IPS-NIHi11 (cell line): ENCODE measurements at places on chromosomes 11 and 22.
A peak's percentile ranks its signal among the peaks of the same experiment; 100 is the strongest.

GRCh38 chr11:69453151-69453550, 28.3 kb upstream of the LINC01488 start:
- DNase-seq, result no peak

DNA sequence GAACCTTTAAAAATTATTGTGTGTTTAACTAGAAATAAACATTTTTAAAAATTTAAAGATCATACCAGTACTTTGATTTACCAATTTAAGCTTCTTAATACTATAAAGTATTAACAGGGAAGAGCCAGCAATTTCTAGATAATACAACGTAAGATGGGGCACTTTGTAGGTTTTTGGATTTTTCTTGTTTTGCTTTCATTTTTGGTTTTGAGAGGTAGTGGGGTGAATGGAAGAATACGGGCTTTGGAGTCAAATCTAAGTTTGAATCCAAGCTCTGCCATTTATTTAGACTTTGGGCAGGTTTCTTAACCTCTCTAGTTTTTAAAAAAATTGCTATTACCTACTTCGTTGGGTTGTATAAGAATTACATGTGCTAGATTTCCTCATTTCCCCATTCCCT, 44.9 kb downstream of the CSTPP1 start:
- no peak for DNase-seq

- no peak for DNase-seq
Measured at GRCh38 chr11:13784855-13785254, 116.4 kb downstream of the FAR1 start.

DNA sequence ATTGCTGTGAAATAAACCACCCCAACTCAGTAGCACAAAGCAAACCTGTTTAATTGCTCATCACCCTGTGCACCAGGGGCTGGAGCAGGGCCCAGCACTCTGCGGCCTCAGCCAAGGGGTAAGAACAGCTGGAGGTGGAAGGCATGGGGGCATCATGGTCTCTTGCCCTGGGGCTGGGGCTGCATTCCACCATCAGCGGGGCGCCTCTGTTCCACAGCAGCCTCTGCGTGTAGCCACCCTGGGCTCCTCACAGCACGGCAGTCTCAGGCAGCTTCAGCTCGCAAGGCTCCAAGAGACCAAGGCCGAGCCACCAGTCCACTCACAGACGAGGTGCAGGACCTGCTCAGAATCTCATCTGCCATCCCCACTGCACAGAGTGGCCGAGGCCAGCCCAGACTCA, 630.7 kb downstream of the TBC1D22A start:
- DNase-seq, result no peak

- no peak for DNase-seq
Measured at GRCh38 chr11:101863361-101863760, 51.4 kb upstream of the CEP126 start.

GRCh38 chr11:117588166-117588810, 208.7 kb downstream of the DSCAML1 start:
- DNase-seq, result no peak

- no peak for DNase-seq
Measured at GRCh38 chr11:36929401-36929800, 331.4 kb upstream of the RAG2 start.

DNA sequence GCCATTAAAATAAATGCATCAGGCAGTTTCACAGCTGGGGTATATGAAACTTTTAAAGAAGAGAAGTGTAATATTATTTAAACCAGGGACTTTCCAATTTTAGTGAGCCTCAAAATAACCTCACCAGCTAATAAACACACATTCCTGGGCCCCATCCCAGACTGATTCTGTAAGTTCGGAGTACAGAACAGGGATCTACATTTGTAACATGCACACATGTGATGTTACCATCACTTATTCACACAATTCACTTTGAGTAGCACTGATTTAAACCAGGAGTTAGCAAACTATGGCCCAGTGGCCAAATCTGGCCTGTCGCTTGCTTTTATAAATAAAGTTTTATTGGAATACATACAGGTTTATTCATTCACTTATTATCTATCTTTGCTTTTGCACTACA, 62.0 kb downstream of the STK33 start:
- no peak for DNase-seq

- peak; percentile 26 for DNase-seq
Measured at GRCh38 chr11:122159173-122159721, 43.2 kb upstream of the BLID start.

DNA sequence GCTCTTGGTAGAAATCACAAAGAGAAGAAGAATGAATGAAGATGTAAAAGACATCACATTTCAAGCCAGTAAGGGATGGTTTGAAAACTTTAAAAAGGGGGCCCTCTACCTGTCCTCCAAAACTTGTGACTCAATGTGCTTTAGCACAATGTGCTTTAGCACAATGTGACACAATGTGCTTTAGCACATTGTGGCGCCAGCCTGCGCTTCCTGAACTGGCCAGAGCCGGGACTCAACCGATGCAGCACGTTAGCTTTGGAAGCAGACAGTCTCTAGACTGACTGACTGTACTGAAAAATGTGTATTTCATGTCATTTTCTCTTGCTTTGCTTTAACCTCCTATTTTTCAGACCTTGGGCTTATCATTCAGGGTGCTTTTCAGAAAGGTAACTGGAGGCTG, 63.5 kb downstream of the FAM83F start:
- no peak for DNase-seq

DNA sequence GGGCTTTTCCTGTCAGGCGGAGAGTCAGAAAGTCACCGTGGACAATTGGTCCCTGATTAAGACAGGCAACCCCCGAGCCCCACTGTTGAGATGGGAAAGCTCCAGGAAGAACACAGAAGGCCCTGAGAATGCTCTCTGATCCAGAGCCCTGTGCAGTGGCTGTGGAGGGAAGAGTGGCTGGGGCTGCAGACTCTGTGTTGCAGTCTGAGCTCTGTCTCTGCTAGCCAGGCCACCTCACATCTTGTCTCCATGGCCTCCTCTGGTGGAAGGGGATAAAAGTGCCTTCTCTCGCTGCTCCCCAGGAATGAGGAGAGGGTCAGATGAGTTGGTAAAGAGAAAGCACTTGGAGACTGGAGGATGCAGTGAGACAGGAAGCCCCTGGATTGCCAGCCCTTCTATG, 141.2 kb downstream of the CEP164 start:
- DNase-seq, result no peak

GRCh38 chr11:61814958-61815789, 1.6 kb downstream of the FADS1 start:
- peak; percentile 97 for DNase-seq

GRCh38 chr11:96264364-96264763, 78.6 kb downstream of the MAML2 start:
- no peak for DNase-seq

DNA sequence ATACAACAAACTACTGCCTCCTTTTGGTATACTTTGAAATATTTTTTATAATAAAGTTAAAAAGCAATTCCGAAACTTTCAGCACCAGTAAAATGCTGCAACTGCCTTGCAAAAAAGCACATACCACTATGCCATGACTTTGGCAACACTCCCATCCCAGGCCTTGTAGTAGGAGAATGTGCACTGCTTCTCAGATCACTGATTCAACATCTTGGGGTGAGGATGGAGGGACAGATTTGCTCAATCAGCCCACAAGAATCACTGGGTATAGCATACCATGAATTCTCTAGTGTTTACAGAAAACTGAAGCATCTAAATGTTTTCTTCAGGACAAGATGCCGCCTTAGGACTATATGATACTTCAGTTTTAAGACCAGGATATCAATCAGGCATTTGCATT, 14.9 kb downstream of the EIF4ENIF1 start:
- no peak for DNase-seq

DNA sequence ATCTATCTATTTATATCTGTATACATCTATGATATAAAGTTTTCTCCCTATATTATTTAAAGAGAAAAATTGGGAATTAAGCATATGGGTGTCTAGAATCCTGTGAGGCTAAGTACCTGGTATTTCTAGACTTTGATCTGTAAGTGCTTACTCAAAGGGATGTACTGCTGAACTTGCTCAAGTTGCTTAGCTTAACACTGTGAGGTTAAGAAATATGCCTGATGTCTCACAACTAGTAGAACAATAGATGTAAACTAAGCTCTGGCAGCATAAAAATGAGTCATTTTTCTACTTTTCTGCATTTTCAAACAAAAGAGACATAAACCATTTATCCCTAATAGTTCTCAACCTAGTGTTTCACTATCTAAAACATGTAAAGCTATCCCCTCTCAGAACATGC, 744.4 kb upstream of the ANO3 start:
- DNase-seq, result no peak

- DNase-seq, result no peak
Measured at GRCh38 chr22:36447632-36448031, 33.8 kb downstream of the TXN2 start.

- no peak for DNase-seq
Measured at GRCh38 chr11:73889536-73889935, 12.7 kb downstream of the PAAF1 start.

DNA sequence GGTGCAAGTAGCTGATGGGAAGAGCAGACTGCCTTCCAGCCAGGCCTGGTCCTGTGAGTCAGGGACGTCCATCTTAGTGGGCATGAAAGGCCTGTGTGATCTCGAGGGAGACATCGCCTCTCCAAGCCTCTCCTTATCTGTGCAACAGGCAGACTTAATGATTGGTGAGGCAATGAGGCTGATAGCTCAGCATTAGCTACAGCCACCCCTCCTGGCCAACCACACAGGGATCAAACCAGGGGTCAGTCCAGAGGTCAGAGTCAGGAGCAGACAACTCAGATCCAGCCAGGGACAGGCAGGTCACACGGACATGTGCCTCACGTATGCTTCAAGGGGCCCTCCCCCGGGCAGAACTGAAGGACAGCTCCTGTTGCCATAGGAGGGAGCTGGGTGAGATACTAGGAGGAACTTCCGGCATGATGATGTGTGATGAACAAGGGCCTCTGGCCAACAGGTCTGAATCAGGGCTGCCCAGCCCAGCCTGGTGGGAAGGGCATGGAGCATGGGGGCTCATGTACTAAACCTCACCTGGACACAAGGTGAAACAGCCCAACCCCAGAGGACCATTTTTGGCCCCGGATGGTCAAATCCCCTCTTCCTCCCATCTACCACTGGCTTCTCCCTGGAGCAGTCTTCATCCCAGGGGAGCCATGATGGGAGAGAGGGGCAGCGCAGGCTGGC, 2.8 kb upstream of the APOC3 start:
- no peak for DNase-seq

DNA sequence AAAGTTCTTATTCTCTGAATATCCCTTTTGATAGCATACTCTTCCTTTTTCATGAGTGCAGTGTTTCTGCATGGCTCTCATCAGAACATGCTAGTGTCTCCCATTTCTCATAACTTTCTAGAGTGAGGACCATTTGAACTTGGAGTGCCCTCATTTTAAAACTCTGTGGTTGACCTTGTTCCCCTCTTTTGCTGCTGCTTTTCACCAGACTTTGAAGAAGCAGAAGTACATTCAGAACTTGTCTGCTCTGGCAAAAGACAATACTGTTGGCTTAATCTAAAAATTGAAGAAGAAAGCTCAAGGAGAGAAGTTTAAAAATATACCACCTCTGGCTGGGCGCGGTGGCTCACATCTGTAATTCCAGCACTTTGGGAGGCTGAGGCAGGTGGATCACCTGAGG, 35.0 kb downstream of the PPARA start:
- no peak for DNase-seq

DNA sequence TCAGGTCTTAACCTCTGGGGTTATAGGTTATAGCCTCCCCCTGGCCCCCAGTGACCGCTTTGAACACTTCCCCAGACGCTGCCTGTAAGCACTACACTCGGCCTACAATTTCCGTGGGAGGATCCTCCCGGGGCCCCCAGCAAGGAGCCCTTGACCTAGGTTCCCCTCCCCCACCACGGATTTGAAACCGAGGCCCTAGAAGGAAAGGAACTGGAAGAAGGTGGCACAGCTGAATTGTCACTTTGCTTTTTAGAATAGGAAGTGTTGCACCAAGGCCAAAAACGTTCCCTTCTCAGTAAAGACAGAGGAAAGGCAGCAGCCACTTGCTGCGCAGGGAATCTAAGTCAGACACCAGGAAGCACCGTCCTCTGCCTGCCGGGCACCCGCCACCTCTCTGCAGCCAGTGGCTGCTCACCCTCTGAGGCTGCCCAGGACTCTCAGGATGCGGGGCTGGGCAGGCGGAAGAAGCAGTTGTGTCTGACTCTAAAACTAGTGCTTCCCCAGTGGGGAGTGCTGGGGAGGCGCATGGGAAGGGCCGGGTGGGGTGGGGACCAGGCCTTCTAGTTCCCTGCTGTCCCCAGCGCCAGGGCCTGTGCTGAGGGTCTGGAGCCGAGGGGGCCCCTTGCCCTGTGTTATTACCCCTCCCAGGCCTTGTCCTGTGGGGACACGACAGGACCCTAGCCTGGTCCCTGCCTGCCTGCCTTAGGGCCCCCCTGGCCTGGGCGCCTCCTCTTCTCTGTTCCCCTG, 7.9 kb upstream of the FLRT1 start:
- DNase-seq, result no peak

DNA sequence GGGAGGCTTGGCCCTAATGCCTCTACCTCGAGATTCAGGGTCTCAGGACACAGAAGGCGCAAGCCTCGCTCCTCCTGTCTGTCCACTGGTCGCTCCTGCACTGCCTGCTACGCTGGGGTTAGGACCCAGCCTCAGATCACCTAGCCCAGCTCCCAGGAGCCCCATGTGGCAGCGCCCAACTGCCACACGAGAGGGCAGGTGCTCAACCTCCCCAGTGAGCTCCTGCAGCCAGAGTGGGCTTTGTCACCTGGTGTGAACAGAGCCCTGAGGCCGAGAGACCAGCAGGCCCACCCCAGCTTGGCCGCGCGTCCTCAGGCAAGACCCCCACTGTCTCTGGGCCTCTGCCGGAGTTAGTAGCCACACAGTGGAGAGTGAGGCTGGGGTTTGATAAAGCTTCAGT, 21.7 kb upstream of the PPARA start:
- no peak for DNase-seq

GRCh38 chr11:128374026-128374425, 213.3 kb downstream of the ETS1 start:
- no peak for DNase-seq

DNA sequence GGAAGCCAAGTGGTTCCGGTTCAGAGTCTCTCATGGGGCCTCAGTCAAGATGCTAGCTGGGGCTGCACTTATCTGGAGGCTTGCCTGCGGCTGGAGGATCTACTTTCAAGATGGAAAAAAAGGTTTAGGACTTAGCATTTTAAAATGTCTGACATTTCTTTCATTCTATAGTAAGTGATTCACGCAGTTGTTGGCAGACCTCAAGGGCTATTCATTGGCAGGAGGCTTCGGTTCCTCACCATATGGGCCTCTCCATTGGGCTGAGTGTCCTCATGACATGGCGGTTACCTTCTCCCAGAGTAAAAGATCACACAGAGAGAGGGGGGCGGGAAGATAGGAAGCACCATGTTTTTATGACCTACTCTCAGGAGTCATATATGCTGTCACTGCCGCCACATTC, 298.0 kb upstream of the PLET1 start:
- no peak for DNase-seq

DNA sequence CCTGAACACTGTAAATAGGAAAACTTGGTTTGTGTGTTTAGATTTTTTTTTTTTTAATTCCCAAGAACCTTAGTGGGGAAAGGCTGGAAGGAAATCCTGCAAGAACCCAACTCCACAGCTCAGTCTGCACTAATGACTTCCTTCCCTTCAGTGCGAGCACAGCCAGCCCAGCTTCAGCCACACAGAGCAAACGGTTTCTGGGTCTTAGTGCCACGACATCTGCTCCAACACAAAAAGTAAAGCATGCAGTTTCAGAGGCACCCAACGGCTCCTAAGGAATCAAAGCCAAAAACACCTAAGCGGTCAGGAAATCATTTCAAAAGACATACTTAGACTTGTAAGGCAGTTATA, 236.1 kb downstream of the TTC28 start:
- peak; percentile 78 for DNase-seq
